NCI-H1694 (cell line): ENCODE measurements at places on chromosomes 6 and 20.

DNA sequence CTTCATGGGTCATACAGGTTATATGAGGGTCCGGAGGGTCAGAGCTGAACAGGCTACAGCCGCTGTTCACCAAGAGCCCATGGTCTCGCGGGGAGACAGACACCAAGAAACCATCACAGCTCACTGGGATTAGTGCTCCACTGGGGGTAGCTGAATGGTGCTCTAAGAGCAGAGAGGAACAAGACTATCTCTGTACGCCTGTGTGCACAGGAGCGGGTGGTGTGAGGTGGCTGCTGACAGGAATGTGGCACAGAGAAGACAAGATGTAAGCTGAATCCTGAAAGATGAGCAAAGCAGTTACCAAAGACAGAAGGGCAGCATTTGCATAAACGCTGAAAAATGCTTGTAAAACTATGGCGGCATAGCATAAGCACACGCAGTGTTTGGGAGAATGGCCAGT lies 139.1 kb downstream of the GMPR start:
- DNase-seq: no peak

DNA sequence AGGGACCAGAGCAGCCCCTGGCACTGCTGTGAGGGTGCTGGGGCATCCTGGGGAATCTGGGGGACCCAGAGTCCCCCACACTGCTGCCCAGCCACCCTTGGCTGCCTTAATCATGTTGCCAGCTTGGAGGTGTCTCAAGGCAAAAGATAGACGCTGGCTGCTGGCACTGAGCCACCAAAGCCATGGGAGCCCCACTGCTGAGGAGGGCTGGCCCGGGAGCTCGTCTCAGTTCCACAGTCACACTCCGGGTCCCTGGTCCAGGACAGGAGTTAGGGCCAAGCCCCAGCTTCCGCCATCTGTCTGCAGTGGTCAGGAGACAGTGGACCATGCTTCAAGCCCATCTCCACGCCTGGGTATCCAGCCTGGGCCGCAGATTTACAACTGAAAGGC lies 41.0 kb upstream of the HMGA1 start:
- DNase-seq: no peak

DNA sequence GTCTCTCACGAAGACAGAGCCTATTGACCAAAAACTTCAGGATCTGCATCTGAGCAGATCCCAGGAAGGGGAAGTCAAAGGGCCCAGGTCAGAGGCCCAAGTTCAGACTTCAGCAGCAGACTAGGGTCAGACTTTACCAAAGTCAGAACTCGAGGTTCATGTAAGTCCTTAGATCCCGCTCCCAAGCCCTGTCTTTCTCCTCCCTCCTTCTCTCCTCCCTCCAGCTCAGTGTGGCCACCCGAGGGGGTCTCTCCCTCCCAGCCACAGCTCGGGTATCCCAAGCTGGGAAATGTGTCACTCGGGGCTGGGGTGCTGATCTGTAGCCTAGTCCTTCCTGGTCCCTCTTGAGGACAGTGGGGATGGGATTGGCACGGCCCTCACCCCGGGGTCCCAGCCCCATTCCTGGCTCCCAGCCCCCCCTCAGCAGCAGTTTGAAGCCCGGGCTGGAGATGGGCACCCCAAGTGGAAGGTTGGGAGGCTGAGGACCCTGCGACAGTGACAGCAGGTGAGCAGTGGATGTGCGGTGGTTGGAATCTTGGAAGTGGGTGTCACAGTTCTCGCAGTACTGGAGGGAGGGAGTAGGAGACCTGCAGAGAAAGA lies 1.6 kb upstream of the C6orf47 start:
- DNase-seq: no peak

- no peak for DNase-seq
Observed at GRCh38 chr20:2132461-2132901, 30.9 kb downstream of the STK35 start.

DNA sequence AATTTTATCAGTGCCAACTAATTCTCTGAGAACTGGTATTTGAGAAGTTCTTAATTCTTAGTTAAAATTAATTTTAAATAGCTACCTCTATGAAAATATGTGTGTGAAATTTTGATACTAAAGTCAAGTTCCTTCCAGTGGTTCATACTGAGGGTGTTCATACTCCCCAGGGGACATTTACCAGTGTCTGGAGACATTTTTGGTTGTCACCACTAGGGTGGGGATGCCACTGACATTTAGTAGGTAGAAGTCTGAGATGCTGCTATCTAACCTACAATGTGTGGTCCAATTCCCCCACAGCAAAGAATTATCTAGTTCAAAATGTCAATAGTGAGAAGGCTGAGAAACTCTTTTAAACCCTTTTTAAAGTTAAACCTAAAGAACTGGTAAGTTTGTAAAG lies 463.8 kb downstream of the ADGRB3 start:
- DNase-seq: no peak

DNA sequence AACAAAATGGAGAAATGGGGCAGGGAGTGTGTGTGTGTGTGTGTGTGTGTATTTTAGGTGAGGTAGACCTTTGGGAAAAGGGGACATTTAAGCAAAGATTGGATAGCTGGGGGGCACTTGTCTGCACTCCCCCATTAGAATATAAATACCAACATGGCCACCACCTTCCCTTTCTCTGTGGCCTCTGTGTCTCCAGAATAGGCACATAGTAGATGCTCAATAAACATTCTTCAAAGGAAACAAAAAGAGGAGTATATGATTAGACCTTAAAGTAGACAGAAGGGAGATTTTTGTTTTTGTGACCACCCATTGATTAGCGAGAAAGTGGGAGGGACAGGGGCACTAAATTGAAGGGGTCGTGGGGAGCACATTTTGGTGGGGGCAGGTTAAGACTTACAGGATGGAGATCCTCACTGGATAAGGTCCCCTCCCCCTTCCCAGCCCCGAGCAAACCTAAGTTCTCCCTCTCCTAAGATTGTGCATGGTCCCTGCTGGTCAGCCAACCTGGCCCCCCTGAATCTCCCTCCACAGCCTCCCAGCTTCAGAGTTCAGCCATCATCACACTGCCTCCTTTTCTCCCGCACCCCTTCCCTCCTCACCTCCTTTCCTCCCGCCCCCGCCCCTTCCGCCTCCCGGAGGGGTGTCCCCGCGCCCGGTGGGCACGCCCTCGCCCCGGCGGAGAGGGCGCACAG lies 514 bp upstream of the TSHZ2 start:
- DNase-seq: no peak

GRCh38 chr6:165825256-165825815 lies 162.3 kb upstream of the PDE10A start:
- no peak for DNase-seq

DNA sequence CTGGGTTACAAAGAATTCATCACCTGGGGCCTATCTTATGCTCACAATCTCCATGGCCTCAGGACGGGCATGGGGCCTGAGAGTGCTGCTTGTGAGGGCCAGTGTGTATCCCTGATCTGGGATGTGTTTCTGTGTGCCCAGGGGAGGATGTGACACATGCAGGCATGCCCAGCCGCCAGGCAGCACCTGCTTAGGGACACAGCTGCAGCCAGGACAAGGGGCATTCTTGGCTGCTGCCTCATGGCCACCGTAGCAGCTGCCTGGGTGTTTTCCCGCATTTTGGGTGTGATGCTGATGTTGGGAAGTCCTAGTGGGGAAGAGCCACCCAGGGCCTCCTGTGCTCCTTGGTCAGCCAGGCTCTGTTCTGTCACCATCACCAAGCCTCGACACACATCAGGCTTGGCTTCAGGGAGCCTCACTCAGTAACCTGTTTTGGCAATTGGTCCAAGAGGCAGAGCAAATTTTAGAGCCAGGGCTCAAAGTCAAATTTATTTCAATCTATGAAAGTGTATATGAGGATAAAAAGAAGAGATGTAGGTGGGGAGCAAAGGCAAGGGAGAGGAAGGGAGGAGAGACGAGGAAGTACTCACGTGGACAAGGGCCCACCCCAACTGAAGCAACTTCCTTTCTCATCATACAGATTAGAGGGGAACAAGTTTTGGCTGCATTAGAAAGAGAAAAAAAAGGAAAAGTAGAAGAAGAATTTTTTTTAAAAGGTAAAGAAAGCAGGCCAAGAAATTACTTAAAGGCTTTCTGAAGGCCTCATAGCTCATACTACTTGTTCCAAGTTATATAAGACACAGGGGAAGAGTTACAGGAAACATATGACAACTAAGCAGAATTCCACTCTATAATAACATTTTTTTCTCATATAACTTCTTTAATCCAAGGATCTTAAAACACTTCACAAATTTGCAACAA lies 269.9 kb upstream of the SUPT3H start:
- no peak for DNase-seq

DNA sequence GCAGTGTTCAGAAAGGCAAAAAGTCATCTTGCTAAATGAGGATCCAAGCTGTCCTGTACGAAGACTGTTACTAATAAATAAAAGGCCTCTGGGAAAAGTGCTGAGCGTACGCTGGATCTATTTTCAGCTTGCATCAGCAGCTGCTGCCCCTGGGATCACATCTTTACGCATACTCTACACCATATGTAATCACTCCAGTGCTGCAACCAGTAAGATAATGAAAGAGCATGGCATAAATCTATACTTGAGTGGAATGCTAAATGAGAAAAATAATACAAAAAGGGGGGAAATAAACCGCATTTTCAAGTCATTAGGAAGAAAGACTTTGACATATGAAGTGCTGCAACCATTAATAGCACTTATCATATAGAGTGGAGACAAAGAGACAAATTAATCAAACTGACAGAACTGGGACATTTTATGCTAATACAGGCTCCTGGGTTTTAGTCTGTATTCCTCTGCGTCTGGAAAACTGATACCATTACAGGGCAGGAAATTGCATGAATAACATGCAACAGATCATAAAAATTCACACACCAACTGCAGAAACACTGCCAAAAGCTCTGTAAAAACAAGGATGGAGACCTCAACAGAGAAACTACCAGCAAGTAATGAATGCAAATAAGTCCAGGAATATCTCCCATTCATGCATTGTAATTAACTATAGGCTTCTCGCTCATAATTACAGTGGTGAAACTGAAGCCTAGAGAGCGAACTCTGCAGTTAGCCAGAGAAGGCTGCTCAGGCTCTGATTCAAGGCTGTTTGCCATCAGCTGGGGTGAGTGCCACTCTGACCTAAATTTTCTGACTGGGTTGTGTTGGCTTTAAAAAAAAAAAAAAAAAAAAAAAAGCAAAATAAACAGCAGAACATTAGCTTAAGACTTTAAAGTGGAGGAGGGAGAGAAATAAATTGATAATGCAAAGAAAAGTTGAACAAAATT lies 83.8 kb downstream of the GJA10 start:
- DNase-seq: peak; percentile 82

GRCh38 chr6:27839626-27840475 lies 72.3 kb downstream of the OR2B2 start:
- DNase-seq: no peak

- DNase-seq: no peak
Observed at GRCh38 chr6:170437719-170438401, 115.2 kb downstream of the PSMB1 start.

DNA sequence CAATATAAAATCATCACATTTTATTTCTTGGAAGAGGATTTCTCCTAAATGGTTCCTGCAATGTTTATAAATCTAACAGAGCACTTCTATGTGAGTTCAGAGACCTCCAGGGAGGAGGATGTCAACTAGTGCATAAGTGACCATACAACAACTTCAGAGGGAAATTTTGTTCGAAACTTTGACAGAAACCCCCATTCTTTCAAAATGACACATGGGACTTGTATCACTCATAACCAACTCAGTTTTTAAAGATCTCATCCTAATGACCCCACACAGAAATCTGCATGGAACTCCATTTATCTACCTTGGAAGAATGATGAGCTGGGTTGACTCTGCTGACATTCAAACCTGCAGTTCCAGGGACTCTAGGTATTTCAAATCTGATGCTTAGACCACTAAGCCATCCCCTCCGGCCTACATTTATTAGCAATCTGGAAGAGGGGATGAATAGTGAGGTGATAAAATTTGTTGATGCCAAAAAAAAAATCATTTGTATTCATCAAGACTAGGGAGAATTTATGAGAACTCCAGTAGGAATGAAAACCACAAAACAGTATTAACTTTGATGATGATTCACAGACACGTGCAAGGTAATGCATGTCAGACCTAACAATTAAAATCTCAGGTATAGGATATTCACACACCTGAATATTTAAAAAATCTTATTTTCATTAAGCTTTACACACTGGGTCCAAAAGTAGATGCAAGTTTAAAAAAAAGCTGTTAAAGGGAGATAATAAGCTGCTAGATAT lies 153.0 kb downstream of the REV3L start:
- DNase-seq: no peak

DNA sequence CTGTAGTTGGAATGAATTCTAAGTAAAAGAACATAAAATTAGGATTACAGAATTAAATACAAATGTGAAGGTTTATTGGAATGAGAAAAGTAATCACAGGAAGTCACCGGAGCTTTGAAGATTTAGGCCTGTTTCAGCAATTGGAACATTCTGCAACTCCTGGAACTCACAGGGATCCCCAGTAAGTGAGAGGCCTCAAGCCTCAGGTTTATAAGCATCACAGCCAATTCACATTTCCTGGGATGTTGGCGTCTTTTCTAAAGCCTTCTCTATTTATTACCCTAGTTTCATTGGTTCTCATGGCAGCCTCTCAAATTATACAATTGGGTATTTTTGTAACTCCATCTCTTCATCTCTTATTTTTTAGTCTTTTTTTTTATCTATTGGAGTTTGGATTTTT lies 90.4 kb upstream of the HIVEP1 start:
- DNase-seq: no peak

DNA sequence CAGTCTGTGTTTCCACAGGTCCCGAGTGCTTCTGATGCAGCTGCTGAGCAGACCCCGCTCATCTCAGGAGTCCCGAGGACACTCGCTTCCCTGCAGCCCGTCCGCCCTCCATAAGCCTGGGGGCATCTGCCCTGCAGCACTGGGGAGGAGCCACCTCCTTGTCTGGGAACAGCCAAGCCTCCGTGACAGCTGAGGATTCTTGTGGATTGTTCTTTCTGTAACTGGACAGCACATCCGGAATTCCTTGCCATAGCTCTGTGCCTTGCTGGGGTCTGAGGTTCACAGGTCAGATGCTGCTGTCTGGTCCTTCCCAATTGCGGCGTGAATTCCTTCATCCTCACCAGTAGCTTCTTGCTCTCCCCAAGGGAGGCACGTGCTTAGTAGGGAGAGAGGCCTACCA lies 38.4 kb upstream of the FNDC1 start:
- no peak for DNase-seq

DNA sequence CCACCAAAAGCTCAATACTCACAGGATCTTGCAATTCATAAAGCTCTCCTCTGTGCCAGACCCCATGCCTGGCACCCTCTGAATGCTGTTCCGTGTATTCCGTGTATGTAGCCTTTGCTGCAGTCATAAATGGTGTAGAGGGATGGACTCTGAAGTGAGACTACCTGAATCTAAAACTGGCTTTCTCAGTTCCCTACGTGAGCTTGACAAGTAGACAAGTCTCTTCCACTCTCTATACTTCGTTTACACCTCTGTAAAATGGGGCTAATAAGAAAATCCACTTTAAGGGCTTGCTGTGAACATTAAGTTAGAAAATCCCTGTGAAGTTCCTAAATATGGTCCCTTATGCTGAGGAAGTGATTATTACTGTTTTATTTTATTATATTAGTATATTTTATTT lies 31.5 kb downstream of the PPP1R16B start:
- no peak for DNase-seq
